Fibroblast of the aortic adventitia (primary cell): ENCODE measurements at places on chromosomes 11 and 22.
A peak's percentile ranks its signal among the peaks of the same experiment; 100 is the strongest.

DNA sequence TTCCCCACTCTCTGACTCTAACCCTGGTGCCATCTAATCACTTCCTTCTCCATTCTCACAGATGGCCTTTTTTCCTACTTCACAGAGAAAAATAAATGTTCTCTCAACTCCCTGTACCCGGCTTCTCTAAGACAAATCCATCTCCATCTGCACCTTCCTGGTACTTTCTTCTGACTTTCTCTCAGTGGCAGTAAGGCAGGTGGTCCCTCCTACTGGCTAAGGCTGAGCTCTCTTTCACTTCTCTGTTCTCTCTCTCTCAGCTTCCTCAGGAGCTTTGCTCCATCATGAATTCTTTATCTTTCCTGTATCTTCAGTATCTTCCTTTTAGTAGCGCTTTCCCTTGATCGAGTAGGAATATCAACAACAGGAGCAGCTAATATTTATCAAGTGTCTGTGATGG, 421.6 kb downstream of the TMEM135 start:
- DNase-seq, result no peak

- no peak for DNase-seq
These were observed 713.9 kb upstream of the CCDC179 start for GRCh38 chr11:23574149-23574548.

DNA sequence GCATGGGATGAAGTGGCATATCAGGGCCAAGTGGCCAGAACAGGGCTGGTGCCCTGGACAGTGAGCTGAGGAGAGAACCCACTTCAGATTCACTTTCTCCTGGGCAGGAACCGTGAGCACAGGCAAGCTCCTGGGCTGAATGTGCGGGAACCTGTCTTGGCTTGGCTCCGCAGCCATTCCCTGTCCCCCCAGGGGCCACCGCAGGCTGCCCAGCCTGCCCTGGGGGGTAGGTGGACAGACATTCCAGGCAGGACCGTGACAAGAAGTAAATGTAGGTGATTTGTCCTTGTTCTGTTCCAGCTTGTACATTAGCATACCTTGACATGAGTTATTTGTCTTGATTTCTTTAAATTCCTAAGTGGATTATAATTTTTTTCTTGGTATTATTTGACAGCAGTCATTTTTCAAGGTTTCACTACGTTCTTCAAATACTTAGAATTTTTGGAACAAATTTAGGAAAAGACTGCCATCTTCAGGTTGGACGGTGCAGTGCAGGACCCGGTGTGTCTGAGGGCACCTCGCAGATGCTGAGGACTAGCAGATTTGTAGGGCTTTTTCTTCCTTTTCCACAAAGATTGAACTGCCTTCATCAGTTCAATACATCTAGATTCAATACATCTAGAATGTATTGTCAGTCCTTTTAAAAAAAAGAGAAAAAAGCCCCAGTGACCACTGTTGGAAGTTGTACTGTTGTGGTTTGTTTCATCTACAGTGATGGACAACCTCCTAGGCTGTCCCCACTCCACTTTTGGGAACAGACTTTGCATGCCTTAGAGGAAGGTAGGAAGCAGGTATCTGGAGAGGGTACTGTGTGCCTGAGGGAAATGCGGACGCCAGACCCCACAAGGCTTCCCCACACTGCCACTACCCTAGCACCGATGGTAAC, 115.1 kb upstream of the RASSF10 start:
- peak; percentile 79 for DNase-seq

GRCh38 chr11:107370390-107370789, 87.2 kb downstream of the CWF19L2 start:
- DNase-seq, result peak; percentile 48

- no peak for DNase-seq
These were observed 203.1 kb downstream of the RAB38 start for GRCh38 chr11:87972133-87972532.

DNA sequence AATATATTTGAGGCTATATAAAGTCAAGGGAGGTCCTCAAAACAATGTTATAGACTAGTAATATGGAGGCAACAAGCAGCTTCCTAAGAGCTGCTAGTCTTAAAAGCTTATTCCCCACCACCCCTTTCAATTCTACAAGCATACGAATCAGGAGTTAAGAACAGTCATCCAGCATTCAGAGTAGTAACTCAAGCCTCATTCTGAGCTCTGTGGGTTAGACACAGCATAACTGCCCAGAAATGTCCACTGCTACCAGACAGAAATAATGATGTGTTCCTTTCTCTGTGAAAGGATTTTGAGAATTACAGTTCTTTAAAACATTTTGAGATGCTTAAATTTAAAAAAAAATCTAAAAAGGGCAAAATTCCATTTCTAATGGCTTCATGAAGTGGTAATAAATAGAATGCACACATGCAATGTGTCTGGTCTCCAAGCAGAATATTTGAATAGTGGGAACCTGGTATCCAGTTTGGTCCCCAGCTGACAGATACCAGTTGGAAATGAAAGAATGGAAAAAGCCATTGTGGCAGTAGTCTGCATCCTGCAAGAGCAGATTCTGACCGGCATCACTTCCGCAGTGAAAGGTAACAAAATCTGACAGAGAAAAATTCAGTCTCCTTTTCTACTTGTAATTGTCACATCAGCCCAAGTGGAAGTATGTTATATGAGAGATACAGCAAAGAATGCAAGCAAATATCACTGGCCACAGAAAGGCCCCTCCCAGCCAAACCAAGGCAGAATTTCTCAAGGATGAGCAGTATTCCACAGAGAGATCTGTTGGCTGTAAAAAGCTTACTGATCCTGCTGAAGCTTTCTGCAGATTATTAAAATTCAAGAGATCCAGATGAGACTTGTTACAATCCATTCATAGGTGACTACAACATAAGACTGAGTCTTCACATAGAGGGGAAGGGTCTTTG, 310.8 kb upstream of the PITPNB start:
- DNase-seq, result peak; percentile 66
